ENCODE measurements at places on chromosomes 2 and 18.

GRCh38 chr2:20291846-20292408, 58.7 kb downstream of the PUM2 start:
- no peak for DNase-seq

DNA sequence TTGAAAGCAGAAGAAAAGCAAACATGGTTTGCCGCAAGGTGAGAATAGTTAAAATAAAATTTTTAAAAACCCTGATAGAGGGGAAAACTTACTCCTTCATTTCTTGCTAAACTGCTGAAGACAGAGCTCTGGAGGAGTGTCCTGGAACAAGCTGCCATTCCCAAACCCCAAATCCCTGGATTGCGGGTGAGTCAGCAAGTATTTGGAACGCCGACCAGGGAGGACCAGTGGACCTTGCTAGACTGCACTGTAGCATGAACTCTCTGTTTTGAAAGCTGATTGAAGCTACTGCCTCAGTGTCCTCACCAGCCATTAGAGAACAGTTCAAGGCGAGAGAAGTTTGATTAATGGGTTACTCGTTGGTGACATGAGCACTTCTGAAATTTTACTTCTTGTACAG, 99.4 kb upstream of the RASGRP3 start:
- DNase-seq: no peak

DNA sequence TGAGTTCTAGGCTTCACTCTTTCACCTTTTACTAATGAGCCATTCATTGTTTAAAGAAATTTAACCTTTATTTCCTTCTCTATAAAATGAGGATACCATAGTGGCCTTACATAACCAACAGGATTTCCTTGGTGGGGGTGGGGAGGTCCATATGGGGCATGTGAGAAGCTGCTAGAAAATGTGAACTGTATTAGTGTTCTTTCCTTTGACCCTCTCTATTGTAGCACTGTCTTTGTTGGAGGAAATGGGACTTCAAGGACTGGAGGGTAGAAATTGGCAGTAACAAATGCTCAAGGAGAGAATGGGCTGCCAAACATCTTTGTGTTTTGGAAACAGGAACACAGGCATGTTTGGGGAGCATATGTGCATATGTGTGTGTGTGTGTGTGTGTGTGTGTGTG, 468.7 kb upstream of the ZEB2 start:
- no peak for DNase-seq

GRCh38 chr2:160245614-160246155, 45.6 kb upstream of the ITGB6 start:
- no peak for DNase-seq

Data from activated CD4-positive, CD25-positive, alpha-beta regulatory T cell treated with anti-CD3 and anti-CD28 coated beads, Interleukin-2, amount 50 U/mL, for 72 hours (primary cell).